ENCODE measurements at places on chromosomes 11 and 22.

DNA sequence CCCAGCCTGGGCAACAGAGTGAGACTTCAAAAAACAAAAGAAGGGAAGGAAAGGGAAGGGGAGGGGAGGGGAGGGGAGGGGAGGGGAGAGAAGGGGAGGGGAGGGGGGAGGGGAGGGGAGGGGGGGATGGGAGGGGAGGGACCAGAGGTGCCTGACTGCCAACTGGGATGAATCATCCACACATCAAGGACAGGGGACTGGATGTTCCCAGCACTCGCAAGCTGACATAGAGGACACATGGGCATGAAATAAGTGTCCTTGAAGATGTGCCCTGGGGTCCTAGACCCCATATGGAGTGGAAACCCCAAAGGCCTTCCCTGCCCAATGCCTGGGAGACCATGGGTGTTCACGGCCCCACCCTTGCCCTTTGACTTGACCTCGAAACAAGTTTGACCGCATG is 19.8 kb downstream of the TST start:
- no peak for DNase-seq

GRCh38 chr22:48568736-48569330 is 1258.8 kb downstream of the BRD1 start:
- DNase-seq: no peak

DNA sequence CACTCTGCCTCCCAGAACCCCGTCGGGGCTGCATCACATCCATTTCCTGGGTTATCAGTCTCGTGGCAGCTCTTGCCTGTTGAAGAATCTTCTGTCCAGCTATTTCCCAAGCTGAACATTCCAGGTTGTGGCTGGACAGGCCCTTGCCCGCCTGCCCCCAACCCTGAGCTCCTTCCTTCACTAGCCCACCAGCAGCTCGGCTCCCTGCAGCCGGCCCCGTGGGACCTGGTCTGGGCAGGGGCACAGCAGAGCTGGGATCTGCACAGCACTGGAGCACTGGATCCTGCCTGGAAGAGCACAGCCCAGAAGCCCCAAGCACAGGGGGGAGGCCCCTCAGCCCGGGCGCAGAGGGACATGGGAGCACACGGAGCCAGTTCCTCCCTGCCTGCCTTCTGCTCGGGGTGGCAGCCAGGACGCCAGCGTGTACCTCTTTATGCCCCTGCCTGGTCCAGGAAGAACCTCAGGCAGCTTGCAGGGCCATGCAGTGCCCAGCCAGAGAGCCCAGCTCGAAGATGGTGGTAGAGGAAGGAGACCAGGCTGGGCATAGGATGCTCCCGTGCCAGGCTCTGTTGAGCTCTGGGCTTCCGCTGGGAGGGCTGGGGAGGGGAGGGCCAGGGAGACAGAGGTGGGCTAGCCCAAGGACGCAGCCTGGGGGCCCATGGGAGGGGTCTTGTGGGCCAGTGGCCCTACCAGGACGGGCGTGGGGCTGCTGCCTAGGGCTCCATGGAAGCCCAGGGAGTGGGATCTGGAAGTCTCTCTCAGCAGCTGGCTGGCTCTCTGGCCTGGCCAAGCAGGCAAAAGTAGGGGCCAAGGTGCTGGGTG is 16.6 kb upstream of the GNB1L start:
- DNase-seq: no peak

DNA sequence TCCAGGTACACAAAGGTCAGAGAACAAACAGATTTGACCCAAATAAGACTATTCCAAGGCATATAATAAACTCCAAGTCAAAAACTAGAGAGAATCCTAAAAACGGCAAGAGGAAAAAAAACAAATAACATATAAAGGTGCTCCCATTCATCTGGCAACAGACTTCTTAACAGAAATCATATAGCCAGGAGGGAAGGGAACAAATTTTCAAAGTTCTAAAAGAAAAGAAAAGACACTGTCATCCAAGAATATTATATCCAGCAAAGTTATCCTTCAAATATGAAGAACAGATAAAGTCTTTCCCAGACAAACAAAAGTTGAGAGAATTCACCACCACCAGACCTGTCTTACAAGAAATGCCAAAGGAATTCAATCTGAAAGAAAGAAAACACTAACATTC is 11.1 kb downstream of the EFCAB6 start:
- DNase-seq: no peak

- DNase-seq: no peak
Observed at GRCh38 chr11:86699040-86699791, 26.8 kb upstream of the ME3 start.

GRCh38 chr11:84430661-84431060 is 1144.5 kb upstream of the CCDC90B start:
- DNase-seq: peak; percentile 17

DNA sequence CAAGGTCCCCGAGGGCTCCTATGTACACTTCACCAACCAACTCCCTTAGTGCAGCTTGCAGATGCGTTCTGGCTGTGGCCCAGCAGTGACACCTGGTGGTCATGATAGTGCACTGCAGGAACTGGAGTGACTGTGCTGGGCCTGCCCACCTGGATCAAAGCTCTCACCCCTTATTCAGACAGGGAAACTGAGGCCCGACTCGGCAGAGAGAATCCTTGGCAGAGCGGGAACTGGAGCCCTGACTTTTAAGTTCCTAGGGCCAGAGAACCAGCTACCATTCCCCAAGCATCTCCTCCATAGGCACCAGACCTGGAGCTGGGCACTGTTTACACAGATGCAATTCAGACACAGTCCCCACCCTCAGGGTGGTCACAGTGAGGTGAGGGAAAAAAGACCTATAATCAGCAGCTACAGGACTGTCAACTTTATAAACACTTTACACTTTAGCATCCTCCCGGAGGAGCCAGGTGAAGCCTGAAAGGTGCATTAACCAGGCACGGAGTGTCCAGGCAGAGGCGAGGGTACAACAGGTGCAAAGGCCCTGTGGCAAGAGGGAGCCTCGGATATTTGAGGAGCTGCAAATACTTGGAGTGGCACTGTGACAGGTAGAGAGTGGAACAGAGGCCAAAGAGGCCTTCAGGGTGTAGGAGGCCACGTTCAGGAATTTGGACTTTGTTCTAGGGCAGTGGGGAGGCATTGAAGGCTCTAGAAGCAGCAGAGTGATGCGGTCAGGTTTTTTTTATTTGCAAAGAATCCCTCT is 22.0 kb downstream of the RHBDD3 start:
- DNase-seq: peak; percentile 77

- peak; percentile 76 for DNase-seq
Observed at GRCh38 chr11:87097582-87097981, 59.8 kb downstream of the TMEM135 start.

DNA sequence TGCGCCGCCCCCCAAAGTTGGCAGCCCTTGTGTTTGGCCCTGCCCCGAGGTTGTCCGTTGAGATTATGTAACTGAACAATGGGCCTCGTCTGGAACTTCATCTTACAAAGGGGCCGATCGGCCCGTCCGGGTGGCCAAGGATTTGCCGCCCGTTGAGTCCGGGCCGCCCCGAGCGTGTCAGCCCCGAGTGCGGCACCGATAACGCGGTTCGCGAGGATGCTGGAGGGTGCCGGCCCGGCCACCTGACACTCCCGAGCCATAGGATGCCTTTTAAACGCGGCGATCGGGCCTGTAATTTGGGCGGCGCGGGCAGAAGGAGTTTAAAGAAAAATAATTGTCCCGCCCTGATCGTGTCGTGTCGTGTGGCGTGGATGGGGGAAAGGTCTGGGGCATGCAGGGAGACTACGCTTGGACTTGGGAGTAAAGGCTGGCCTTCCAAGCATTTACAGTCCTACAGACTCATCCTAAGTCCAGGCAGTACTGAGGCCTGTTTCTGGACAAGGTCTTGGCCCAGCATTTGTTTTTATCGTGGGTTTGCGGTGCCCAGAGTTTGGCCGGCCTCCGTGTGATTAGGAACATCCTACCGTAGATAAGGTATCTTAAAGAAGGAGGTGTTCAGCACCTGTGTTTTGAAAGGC is 1.3 kb downstream of the WEE1 start:
- DNase-seq: peak; percentile 40

- no peak for DNase-seq
Observed at GRCh38 chr11:86115542-86116385, 46.9 kb upstream of the PICALM start.

- DNase-seq: no peak
Observed at GRCh38 chr22:19638282-19639015, 75.9 kb upstream of the SEPTIN5 start.

DNA sequence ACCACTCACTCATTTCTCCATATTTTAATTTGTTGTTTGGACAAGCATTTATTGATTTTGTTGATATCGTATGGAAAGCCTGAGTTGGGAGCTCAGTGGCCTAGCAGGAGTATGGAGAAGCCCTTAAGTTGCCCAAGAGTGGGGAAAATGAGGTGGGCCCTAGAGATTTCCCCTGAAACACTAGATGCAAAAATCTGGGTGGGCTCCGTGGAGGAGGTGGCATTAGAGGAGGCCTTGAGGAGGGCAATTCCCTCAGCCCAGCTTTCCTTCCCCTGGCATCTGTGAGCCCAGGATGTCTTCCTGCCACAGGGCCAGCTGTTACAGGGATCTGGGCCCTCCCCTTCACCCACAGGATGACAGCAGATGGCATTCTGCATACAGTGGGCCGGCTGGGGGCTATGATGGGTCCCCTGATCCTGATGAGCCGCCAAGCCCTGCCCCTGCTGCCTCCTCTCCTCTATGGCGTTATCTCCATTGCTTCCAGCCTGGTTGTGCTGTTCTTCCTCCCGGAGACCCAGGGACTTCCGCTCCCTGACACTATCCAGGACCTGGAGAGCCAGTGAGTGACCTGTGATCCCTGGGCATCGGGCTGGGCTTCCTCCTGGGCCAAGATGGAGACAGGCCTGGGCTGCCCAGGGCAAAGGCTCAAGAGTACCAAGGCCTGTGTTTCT is 21.6 kb upstream of the SLC22A12 start:
- DNase-seq: no peak
